NCI-H1436 (cell line): ENCODE measurements at places on chromosomes 5 and 9.

DNA sequence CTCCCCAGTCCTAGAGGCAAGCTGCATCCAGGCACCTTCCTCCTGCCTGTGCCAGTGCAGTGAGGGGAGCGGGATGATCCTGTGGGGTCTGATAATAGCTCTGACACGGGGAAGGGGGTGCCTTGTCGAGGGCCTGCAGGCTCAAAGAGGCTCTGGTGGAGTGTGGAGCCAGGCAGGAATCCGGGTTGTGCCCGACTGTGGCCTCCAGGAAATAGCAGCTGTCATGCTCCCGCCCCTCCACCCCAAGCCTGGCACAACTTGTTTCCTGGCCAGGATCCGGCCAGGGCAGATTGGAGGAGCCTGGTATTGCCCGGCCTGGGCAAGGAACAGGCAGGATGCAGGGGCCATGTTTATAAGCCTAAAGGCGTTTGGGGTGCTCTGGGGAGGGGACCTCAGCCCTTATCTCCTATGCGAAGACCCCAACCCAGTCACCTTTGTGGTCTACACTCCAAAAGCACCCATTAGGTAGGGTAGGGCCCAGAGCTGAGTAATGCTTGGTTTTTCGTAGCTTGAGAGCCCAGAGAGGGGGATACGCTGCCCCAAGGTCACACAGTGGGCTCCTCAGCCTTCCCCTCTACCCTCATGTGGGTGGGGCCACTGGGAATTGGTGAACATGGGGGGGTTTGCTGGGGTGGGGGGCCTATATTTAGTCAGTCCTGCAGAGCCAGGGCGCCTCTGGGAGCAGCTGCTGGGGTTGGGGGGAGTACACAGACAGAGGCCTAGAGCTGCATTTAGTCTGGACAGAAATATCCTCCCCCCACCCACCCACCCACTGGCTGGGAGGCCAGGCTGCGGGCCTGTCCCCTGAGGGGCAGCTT lies 12.2 kb downstream of the CXXC5 start:
- DNase-seq, result no peak

- DNase-seq, result no peak
Measured at GRCh38 chr9:72150127-72150526, 887 bp downstream of the GDA start.

- DNase-seq, result no peak
Measured at GRCh38 chr5:118554981-118555380, 433.4 kb downstream of the DTWD2 start.

DNA sequence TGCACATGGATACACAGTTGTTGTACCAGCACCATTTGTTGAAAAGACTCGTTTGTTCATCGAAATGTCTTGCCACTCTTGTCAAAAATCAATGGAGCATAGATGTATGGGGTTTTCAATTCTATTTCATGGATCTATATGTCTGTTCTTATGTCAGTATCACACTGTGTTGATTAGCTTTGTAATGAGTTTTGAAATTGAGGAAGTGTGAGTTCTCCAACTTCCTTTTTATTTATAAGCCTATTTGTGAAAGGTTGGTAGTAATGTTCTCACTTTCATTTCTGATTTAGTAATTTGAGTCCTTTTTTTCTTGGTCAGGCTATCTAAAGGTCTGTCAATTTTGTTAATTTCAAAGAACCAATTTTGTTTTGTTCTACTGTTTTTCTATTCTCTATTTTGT lies 26.1 kb downstream of the ZNF510 start:
- no peak for DNase-seq

GRCh38 chr9:72635197-72635596 lies 113.8 kb downstream of the TMC1 start:
- no peak for DNase-seq

DNA sequence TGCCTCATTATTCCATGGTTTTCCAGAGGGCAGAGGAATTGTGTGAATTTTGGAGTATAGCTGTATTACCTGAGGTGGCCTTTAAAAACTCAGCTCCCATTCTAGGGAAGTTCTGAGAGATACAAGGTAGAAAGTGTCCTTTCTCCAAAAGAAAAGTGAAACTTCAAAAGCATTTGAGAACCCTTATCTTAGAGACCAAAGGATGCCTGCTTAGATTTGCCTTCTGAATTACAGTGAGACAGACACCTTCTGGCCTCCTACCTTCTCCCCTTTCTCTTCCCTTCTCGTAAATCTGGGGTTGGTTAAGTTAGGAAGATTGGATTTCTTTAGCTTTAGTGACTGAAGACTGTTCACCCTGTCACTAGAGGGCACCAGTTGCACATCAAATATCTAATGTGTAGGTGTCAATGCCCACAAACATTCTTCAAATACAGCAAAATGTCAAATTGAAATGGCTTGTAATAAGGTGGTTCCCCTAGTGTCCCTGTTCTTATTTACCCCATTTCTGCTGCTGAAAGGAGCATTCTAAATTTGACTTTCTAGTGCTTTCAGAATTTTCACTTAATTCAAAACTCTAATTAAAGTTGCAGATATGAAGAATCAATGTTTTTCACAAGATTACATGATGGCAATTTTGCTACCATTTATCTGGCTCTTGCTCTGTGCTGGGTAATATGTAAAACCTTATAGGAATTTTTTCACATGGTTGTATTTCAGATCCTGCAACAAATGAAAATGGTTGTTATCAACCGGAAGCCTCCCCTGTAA lies 46.7 kb downstream of the PRRC1 start:
- peak; percentile 38 for DNase-seq

DNA sequence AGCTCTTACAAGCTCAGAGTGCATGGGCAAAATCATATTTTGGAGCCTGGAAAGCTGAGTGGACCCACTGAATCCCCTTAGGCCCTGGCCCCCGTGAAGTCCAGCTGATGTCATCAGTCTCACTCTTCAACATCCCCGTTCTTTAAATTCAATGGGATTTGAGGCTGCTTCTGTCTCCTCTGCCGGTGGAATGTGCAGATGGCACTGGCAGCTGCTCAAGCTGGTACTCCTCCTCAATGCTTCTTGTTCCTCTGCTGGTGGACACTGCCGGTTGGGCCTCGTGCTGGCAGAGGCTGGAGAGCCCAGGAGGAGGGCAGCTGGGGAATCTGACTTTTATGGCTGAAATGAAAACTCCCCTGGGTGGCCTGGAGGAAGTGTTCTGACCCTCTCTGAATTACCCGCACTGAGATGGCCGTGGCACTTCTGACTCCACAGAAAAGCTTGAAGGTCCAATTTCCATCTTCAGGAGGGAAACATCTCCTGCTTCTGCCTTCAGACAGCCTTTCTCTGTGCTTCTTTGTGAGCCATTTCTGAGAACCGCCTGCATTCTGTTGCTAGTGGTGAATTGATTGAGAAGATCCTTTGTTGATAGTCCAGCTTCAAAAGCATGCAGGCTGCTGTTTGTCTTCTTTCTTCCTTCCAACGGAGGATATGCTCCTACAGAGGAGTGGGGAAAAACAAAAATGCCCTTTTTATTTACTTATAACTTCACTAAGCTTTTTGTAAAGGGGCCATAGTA lies 298.9 kb downstream of the TMEM38B start:
- DNase-seq, result no peak
